ENCODE measurements at places on chromosomes 1 and 21.

DNA sequence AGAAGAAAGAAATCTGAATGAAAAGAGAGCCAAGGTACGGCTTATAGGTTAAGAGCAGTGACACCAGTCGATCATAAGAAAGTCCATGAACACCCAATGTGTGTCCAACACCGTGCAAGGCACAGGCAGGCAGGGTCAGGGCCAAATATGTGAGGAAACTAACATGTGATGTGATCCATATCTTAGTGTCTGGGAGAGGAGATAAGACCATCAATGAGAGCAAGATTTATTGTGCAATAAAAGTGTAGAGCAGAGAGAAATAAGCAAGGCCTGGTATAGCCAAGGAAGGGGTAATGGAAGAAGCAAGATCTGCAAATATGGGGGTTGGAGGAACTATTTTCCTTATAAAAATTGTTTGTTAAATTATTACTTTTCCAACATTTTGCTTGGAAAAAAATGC, 198.8 kb downstream of the CRB1 start:
- DNase-seq, result no peak

DNA sequence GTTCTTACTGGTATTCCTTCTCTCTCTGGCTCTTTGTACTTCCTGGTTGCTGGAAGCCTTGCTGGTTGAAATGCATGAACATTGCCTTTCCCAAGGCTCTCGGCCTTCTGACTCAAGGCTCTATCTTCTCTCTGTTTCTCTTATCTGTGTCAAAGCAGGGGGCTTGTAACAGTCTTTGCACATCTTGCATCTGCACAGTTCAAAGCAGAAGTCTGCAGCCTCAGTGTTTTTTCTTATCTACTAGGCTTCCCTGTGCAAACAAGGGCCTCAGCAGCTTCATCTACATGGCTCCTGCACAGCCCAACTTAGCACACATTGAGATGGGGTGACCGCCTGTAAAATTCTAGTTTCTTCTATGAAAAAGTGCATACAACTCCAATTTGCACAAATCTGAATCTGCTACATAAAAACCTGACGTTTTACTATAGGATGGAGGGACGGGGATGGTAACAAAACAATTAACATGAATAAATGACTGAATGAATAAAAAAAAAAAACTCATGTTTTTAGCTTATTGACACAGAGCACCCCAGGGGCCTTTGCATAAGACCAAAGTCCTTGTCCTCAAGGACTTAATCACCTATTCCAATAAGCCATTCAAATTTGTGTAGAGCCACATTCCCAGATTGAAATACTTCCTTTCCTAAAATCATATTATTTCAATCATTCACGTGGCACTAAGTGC, 458.3 kb downstream of the LMO4 start:
- DNase-seq, result no peak

GRCh38 chr1:2330035-2330434, 61.3 kb downstream of the MORN1 start:
- DNase-seq, result no peak

- DNase-seq, result no peak
Observed at GRCh38 chr1:68453060-68453670, 3.4 kb upstream of the RPE65 start.

GRCh38 chr1:224786533-224787250, 142.8 kb upstream of the DNAH14 start:
- DNase-seq, result peak; percentile 17

GRCh38 chr1:231940116-231940515, 313.5 kb downstream of the DISC1 start:
- DNase-seq, result no peak

- no peak for DNase-seq
Observed at GRCh38 chr1:248596615-248597014, 885 bp downstream of the OR2T10 start.

DNA sequence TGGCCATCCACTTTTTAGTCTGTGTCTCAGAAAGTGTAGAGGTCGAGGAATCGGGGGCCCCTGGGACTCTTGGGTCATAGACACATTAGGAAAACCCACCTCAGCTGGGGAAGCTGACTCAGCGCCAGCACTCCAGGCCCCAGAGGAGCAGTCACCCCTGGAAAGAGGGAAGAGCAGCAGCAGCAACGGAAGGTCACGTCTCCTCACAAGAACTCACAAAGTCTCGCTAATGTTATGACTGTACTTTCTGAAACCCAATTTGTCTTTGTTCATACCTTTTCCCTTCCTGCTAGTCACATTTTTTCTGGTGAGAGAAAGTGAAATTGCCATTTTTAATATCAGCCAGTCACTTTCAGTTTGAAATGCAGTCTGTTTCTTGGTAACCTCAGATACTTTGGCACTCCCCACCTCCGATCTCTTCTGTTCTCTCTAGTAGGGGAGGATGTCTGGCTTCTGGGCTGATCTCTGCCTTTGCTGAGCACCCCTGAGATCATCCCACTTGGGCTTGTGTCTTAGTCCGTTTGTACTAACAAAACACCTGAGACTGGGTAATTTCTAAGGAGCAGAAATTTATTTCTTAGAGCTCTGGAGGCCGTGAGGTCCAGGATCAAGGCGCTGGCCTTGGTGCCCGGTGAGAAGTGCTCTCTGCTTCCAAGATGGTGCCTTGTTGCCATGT, 6.0 kb upstream of the NLRP3 start:
- no peak for DNase-seq

DNA sequence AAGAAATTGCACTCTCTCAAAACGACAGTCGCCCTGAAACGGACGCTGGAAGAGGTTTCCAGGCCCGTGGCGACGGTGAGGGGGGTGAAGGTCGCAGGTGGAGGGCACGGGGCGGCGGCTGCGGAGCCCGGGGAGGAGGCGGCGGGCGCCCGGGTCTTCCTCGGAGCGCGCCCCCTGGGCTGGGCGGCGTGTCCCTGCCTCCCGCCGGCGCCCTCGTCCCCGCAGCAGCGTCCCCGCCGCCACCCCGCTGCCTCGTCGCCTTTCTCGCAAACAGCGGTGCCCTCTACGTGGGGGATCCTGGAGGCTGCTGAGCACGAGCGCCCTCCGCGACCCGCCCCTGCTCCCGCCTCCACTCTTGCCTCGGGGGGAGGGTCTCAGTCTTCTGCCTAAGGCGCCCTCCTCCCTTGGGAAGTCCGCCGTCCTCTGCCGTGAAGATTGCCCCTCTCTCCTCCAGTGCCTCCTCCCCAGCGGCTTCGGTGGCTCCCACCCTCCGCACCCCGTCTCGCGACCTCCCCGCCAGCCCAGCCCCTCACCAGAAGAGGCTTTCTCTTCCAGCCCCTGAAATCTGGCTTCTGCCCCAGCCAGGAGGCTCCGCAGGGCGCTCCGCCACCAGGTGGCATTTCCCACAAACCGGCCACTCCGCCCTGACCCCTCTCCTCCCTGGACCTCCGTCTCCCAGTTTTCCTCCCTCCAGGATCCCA, 227.4 kb downstream of the SDCCAG8 start:
- no peak for DNase-seq

GRCh38 chr1:94319319-94320102, 82.1 kb upstream of the ARHGAP29 start:
- DNase-seq, result no peak

GRCh38 chr1:168180148-168180524, 1.4 kb downstream of the TIPRL start:
- no peak for DNase-seq

DNA sequence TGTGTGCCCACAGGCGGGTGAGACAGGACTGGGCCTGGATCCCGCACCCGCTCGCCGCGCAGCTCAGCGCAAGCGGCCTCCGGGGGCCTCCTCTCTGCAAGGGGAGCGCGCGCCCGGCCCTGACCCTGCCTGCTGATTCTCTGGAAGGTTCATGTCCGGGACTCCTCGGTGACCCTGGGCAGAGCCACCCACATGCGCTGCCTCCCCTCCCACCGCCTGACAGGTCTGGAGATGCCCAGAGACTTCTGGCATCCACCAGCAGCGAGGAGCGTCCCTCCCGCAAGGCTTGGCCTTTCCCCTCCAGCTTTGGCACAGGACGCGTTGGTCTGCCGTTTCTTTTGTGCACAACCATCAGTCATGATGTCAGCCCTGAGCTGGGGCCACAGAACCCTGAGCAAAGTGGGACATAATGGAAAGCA, 42.0 kb upstream of the COL6A2 start:
- DNase-seq, result no peak

GRCh38 chr1:232810856-232811255, 5.6 kb downstream of the MAP10 start:
- no peak for DNase-seq

GRCh38 chr1:76854255-76854654, 13.0 kb upstream of the ST6GALNAC5 start:
- no peak for DNase-seq

DNA sequence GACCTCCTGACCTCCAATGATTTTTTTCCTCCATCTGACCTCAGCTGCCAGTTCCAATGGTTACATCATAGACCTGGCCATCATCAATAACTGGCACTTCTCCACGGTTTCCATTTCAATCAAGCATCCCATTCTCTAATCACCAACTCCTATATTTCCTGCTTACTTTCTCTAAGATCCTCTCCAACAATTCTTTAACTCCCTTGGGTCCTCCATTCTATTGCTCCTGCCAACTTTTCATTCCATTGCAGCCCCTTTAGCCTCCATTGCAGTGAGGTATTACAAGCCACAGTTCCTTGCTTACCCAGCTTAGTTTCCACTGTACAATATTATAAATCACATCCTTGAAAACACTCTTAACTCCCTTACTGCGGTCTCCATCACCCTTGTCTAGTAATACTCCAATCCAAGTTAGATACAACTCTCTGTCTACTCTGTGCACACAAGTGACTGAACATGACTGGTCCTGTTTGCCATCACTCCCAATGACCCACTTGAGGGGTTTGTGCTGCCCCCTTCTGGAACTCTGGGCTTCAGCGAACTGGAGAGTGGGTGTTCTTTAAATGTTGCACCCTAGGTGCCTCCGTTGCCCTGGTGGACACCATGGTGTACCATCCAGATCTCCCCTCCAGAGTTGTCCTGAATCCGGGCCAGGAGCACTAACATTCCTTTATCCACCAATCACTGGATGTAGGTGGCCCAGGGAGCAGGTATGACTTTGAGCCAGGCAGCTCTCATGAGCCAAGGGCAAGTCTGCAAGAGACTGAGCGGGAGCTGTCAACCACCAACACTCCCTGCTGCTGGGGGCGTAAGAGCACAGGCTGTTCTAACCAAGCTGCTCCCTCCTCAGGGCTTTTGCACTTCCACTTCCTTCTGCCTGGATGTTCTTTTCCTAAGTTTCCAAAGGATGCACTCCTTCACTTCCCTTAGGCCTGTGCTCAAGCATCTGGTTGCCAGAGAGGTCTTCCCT, 3.7 kb upstream of the FNDC7 start:
- DNase-seq, result no peak

- DNase-seq, result no peak
Observed at GRCh38 chr1:239841631-239842030, 250.1 kb upstream of the FMN2 start.

DNA sequence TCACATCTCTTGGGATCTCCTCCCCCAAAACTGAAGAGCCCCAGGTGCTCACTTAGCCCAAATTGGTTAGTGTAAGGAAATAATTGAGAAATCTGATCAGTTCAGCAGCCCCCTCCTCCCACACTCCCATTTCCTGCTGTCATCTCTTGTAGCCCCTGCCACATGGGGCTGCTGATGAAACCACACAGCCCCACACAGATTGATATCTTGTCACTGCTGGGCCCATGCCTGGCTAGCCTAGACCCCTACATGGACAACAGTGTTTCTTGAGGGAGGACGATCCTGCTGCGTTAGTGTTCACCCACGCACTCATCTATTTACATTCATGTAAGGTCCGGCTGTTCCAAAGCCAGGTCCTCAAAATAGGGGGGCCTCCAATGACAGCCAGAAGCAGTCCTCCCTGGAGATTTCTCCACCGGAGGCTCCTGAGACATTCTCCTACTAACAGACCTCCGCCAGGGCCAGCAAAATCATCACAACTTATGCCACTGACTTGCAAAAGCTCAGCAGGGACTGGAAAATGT, 23.9 kb upstream of the RXRG start:
- DNase-seq, result no peak

DNA sequence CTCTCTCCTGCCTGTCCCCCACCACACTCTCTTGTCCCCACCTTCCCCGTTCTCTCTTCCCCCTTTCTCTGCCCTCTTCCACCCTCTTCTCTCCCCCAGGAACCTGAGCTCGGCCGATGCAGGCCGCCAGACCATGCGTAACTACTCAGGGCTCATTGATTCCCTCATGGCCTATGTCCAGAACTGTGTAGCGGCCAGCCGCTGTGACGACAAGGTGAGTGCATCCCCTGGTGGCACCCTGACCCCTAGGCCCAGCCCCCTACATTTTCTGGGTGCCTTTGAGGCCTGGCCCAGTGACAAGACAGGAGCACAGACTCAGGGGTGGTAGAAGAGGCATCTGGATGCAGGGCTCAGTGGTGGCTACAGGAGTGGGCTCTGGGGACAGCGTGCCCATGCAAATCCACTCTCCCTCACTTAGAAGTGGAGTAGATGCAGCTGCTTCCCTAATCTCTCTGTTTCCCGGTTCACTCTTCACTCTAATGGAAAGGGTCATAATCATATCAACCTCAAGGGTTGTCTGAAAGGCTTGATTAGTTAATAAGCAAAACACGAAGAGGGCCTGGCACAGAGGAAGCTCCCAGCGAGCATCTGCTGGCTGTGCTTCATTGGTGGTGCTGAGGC, 37.0 kb downstream of the PKP1 start:
- DNase-seq, result no peak

GRCh38 chr1:115647919-115648650, 6.3 kb downstream of the VANGL1 start:
- DNase-seq, result no peak

DNA sequence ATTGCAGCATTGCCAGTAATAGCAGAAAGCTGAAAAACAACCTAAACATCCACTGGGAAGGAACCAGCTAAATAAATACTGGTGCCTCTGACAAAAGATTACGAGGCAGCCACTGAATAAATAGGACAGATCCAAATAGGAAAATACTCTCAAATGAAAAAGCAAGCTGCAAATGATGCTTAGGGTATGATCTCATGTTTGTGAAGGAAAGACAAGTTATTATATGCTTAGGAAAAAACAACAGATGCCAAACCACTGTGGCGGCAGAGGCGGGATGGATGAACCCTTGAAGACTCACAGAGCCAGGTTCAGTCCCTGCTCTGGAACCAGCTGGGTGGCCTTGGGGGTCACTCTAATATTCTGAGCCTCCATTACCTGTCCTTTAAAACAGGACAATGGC, 41.6 kb downstream of the MATN1 start:
- no peak for DNase-seq

GRCh38 chr1:205719015-205719414, 31.0 kb downstream of the NUCKS1 start:
- DNase-seq, result peak; percentile 18

- no peak for DNase-seq
Observed at GRCh38 chr1:65772607-65773006, 20.1 kb upstream of the PDE4B start.

- no peak for DNase-seq
Observed at GRCh38 chr1:85601901-85602300, 21.3 kb downstream of the CCN1 start.

GRCh38 chr21:31203431-31204054, 140.5 kb downstream of the TIAM1 start:
- DNase-seq, result peak; percentile 27

GRCh38 chr1:88266051-88266450, 418.0 kb upstream of the PKN2 start:
- DNase-seq, result no peak
